ENCODE measurements at places on chromosomes 1 and 21.

GRCh38 chr1:24294228-24294672 is 24.9 kb upstream of the GRHL3 start:
- no peak for DNase-seq

DNA sequence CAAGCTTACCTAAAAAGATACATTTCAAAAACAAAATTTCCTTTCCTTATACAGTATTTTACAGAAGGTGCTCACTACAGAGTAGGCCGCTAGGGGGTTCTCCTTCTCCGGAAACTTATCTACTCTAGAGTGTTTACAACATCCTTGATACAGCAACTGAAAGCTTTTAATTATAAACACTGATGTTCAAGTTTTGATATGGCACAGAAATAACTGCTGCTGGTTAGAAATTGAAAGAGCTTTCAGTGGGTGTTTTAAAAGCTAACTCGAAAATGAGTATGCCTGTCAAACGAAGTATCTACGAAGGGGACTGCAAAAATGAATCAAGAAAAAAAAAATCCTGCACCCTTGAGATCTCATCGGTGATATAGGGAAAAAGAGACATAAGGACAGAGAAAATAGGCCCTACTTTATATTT is 1.0 kb downstream of the YOD1 start:
- peak; percentile 54 for DNase-seq

DNA sequence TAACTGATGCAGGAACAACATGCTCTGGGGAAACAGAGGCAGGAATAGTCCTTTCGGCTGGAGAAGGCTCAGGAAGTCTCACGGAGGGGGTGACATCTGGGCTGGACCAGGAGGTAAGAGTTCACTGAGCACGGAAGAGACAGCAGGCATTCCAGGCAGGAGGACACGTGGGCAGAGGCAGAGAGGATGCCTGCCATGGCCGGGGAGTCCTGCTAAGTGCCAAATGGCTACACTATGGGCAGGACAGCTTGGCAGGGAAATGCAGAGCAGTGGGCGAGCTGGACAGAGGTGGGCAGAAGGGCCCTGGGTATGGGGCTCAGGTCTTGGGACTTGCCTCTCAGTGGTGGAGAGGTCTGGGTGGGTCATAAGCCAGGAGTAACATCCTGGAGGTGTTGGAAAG is 17.6 kb downstream of the ALDH4A1 start:
- DNase-seq: no peak

DNA sequence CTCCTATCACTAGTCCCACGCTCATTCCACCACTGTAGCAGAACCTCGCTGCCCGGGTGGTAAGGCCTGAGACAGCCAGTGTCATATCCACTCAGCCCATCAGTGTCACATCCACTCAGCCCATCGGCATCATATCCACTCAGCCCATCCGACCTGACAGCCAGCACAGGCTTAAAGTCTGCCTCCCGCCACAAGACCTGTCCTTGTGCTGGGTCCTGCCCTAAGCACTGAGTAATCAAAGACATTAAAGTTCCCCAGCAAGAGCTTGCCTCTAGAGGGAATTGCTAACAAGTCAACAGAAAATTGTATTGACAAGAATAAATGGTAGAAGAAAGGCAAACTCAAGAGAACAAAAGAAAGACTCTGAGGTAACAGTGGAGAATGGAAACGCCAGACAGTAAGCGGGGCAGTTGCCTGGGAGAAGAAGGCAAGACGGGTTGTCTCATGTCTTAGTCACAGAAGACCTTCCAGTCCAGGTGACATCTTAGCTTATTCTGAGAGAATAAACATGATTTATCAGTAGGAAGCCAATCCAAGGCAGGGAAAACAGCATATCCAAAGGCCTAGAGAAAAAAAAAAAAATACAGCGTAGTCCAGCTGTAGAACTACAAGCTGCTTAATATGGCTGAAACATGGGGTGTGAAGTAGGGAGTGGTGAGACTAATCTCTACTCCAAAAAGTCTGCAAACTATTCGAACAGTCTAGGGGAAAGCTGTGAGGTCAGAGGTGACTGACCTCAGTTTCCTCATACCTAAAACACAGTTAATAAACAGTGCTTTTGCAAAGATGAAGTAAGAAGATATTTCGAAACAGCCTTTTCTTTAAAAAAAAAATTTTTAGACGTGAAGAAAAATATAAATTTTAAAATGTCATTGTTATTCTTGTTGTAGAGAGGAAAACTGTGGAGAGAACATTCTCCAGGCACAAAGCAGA is 1.1 kb downstream of the ITLN1 start:
- DNase-seq: no peak

GRCh38 chr1:168088511-168089325 is 48.0 kb downstream of the GPR161 start:
- peak; percentile 67 for DNase-seq

- no peak for DNase-seq
Observed at GRCh38 chr1:4407851-4408250, 246.6 kb upstream of the AJAP1 start.

GRCh38 chr1:183721041-183721440 is 67.9 kb upstream of the APOBEC4 start:
- DNase-seq: no peak

DNA sequence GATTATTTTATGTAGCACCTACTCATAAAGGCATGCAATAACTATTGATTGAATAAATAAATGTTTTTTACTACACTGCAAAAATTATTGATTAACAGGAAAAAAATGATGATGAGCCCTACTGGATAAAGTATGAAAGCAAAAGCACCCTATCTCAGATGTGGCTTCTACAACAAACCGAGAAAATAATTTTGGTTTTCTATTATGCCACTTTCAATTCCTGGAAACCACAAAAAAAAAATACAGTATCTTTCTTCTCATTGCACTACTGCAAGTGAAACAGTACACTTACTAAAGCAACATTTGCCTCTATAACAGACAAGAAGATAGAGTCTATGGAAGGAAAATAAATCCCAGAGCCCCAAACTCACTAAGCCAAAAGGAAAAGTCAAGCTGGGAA is 1882.4 kb downstream of the NCAM2 start:
- no peak for DNase-seq

DNA sequence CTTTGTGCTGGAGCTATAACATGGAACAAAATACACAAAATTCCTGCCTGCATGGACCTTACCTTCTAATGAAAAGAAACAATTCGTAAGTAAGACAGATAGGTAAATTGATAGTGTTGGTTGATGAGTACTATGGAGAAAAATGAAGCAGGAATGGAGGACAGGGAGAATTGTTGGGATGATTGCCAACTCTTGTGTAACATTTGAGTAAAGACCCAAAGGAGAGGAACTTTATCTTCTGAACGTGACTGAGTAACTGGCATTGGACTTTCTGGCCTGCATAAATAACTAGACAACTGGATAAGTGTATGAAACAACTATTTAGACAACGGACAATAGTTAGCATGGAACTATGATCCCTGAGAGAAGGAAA is 6.8 kb upstream of the EFCAB14 start:
- no peak for DNase-seq

- DNase-seq: no peak
Observed at GRCh38 chr1:36562181-36562685, 79.5 kb upstream of the CSF3R start.

DNA sequence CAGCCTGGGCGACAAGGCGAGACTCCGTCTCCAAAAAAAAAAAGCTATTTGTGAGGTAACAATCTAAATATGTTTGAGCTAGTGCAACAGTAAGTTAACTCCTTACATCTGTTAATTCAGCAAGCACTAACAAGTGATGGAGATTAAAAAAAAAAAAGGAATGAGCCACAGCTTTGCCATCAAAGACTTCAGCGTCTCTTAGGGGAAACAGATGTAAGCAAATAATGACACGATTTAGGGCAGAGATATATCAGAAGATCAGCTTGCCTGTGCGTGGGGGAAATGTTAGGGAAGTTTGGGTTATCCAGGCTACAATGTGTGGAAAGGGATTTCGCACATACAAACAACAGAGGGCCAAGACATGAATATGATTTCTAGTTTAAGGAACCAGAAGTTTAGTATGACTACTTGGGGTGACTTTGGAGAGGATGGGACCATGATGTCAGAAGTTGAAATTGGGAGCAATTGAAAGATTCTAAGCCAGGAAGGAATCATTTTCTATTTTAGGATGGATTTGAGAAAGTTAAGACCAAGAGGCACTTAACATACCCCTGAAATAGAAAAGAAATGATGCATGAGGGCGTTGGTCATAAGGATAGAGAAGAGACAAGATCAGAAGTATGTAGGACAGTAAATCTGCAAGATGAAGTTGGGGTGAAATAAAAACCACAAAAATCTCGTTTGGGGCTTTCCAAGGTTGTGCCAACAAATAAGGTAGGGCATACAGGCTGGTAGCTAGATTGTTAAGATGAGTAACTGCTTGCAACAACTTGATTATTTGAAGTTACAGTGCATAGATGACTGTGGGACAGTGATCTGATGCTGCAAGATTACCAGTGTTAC is 2.4 kb upstream of the BRWD1 start:
- DNase-seq: no peak

DNA sequence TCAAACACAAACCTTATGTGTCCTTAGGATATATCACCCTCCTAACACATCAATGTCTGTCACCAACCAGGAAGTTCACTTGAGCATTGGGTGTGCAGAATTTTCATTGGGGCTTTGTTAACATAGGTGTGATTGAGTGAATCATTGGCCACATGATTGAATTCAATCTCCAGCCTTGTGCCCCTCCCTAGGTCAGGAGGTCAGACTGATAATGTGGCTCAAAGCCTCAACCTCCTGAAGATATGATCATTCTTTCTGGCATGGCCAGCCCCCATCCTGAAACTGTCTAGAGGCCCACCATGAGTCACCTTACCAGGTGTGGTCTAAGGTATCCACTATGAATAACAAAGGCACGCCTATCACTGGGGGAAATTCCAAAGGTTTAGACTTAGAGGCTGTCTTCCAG is 90.1 kb downstream of the PKN2 start:
- DNase-seq: no peak

DNA sequence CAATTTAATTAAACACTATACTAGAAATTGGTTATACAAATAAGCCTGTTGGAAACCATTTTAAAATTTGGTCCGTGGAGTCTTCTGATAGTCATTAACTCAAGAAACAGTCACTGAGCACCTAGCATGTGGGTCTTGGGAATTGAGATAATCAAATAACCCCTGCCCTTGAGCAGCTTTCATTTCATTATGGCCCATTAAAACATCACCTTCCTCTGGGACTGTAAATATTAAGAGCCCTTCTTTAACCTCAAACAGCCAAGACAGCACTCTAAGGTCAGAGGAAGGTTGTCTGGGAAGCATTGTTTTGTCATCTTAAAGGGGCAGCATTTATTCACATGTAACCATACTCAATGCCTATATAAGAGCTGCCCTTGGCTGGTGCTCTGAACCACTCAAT is 610.3 kb upstream of the USP24 start:
- DNase-seq: no peak

DNA sequence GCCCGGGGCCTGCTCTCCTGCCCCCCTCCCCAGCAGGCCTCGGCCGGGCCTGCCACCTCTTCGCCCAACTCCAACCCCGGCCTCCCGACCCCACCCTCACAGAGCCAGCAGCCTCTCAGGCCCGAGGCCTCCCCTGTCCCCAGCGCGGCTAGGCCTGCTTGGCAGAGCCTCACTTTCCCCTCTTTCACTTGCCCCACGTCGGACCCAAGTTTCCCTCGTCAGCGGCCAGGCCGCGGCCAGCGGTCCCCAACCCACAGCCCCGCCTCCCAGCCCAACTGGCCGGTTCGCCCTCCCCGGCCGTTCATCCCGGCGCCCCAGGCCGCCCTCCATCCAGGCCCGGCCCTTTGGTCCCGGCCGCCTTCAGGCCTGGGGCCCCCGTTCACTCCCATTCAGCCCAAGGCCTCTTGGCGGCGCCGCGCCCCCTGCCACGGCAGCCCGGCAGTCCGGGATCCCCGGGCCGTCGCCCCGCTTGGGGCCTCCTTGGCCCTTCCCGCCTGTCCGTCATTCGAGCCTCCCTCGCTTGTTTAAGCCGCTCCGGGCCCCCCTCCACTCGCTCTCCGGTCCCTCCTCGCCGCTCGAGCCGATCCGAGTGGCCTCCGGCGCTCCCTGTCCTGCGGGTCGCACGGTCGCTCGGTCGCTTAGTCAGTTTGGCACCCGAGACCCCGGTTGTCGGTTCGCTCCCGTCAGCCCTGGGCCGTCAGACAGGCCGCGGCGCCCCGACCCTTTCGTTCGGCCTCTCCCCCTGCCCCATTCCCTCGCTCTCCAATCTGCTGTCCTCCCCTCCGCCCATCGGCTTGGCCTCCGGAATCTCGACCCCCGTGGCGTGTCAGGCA is 1.4 kb downstream of the LRRC41 start:
- peak; percentile 52 for DNase-seq

- no peak for DNase-seq
Observed at GRCh38 chr1:246919902-246920301, 11.8 kb downstream of the AHCTF1 start.

DNA sequence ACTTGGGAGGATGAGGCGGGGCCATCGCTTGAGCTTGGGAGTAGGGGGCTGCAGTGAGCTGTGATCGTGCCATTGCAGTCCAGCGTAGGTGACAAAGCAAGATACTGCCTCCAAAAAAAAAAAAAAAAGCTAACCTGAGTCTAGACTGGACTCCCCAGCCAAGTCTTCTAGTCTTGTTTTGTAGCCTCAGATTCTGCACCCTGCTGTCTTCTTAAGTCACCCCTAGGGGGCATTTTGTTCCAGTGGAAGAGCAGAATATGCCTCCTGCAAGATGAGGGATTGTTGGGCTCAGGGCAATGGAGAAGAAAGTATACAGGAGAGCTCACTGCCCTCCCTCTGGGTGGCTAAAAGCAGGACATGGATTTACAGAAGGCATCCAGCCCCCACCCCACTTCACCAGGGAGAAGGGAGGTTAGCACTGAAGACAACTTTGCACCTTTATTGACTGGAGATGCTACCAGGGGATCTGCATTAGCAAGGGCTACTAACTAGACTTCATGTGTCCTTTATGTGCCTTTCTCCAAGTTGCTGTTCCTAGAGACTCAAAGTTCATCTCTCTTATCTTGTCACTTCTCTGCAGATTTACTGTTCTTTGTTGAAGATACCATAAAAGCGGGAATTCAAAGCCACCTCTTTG is 15.3 kb upstream of the RNF187 start:
- DNase-seq: peak; percentile 56

- peak; percentile 32 for DNase-seq
Observed at GRCh38 chr1:71885171-71885570, 397.2 kb downstream of the NEGR1 start.

- DNase-seq: peak; percentile 68
Observed at GRCh38 chr1:59692591-59692990, 122.2 kb upstream of the HOOK1 start.

- DNase-seq: no peak
Observed at GRCh38 chr1:18100060-18100459, 7.5 kb upstream of the IGSF21 start.

GRCh38 chr1:5435414-5435813 is 556.8 kb downstream of the NPHP4 start:
- no peak for DNase-seq

Measured in NCI-H146 (cell line).